ENCODE measurements at places on chromosomes 1 and 21.

- no peak for DNase-seq
Observed at GRCh38 chr1:157198619-157199420, 60.6 kb upstream of the ETV3 start.

DNA sequence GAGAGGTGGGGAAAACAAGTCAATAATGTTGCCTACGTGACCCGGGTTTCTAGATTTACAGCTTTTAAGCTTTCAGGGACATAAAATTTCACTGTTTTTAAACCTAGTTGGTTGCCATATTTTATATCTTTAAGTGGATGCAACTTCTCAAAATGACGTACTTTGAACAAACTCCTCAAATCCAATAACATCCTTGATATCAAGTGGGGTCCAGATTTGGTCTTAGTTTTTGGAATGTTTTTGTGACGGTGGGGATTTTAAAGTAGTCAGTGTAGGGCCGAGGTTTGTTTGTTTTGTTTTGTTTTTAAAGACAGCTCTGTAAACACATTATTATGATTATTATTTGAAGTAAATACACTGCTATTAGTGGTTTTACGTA lies 453 bp downstream of the CDKN2C start:
- no peak for DNase-seq

- DNase-seq, result no peak
Observed at GRCh38 chr1:93960641-93961147, 51.5 kb upstream of the GCLM start.

- DNase-seq, result no peak
Observed at GRCh38 chr1:75423616-75424015, 187.3 kb downstream of the SLC44A5 start.

DNA sequence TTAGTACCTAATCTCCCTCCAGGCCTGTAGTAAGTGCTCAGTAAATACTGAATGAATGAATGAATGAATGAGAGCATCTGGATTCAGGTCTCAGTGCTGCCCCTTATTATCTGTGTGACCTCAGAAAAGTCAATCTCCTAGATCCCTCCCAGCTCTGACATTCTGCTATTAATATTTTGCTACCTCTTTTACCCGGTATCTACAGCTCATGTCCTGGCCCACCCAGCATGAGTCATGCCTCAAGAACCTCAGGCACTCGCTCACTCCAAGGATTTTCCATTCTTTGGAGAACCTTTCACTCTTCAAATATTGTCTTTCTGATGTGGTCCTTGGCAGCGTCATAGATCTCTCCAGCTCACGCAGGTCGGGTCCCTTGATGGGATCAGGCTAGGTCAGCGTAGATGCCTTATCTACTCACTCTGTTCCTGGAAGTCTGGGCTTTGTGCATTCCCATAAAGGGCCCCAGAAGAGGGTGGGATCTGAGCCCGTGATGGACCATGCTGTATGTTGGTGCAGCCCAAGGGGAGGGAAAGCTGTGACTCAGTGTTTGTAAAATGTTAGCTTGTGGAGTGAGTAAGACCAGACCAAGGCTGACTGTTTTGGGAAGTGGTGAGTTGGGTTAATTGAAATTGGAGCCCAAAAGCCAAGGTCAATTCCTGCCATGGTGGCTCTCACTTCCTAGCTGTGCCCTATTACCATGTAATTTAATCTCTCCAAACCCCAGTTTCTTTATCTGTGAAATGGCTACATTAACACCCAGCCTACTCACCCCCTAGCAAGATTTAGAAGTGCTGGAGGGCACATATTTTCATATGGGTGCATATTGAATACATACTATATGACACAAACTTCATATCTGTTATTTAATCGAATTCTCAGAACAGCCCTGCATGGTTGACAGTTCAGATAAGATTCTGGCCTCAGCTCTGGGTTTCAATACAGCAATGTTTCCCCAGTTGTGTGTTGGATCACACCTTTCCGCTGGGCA lies 214.1 kb upstream of the USP24 start:
- DNase-seq, result peak; percentile 92

- no peak for DNase-seq
Observed at GRCh38 chr1:196497817-196498216, 110.4 kb downstream of the KCNT2 start.

DNA sequence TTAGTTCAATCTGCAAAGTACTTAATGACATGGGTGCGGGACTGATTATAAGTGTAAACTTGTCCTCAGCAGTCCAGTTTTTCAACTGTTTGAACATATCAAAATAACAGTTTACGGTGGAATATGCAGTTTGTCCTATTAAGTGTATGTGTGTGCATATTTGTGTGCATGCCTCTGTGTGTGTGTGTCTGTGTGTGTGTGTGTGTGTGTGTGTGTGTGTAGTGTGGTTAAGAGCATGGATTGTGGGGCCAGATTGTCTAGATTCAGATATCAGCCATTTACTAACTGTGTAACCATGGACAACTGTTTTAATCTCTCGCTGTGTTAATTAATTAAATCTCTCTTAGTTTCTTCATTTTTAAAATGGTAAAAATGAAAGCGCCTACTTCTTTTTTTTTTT lies 39.0 kb downstream of the NEXN start:
- DNase-seq, result no peak

- no peak for DNase-seq
Observed at GRCh38 chr1:70745199-70745598, 302.4 kb downstream of the PTGER3 start.

DNA sequence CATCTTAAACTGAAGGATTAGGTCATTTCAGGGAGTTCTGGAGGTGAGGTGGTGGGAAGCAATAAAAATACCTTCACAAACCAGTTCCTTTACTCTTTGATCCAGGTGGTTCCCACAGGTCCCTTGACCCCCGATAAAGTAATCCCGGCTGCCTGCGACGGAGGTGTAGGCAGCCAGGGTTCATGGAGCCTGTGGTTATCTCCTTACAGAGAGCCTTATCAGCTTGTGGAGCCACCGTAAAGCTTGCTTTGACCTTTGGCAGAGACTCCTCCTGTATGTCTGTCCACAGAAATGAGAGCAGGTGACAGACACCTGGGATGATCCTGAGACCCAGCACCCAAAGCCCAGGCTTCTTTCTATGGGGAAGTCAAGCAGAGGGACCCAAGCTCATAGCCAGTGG lies 243.4 kb downstream of the KIF26B start:
- no peak for DNase-seq

DNA sequence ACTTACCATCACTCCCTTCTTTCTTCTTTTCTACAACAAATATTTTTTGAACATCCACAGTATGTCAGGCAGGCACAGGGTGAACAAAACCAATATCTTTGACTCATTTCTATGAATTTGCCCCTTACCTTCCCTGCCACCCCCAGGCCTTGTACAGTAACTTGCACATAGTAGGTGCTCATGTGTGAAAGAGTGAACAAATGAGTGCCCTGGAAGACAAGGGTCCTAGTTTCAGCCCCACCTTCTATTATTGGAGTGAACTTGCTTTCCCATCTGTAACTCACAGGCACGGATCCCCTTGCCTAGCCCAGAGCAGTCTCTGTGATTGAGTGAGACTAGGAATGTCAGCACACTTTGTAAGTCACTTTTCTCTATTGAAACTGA lies 12.8 kb downstream of the ZDHHC18 start:
- no peak for DNase-seq

DNA sequence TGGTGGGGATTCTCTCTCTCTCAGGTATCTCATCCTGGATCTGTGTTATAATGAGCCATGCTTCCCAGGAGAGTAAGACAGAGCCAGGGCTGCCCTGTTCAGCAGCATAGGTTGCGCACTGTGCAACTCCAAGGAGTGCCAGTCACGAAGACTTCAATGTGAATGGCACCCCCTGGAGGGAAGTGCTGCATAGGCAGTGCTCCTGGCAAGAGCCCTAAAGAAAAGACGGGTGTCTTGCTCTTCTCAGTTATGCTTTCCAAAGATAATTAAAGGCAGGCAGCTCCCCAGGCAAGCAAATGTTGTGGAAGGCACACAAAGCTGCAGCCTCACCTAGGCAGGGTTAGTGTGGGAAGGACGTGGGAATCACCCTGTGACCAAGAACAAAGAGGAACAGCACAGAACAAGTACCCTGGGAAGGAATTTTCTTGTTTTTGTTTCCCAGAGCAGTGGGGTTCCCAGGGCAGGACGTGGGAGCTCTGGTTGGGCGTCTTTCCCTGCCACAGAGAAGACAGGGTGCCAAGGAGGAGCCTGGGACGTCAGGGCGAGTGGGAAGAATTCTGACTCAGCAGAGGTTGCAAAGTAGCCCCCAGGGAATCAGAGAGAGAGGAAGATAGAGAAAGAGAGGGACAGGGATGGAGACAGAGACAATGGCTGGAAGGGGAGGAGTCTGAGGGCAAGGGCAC lies 120.9 kb downstream of the KCNN3 start:
- DNase-seq, result no peak

DNA sequence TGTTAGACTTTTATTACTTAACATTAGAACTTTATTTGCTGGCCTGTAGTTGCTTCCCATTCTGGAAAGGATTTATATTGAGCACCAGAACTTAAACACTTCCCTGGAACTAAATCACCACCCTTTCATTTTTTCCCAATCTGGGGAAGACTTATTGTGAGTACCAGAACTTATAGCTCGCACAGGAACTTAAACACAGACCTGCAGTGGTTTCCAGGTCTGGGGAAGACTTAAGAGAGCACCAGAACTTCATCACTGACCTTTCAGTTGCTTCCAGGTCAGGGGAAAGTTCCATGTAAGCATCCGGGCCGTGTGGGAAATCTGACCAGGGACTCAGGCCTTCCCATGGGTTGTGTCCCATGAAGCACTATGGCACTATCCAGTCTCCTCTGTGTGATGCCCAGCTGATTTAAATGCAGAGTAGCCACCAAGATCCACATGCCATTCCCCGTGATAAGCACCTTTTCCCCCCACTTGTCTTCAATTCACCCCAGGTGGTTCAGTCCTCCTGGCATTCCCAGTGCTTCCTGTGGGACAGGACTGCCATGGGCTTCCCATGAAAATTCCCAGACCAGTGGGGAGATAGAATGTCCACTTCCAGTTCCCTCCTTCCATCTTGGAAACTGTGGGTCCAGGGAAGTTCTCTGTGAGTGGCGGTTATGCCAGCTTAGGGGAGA lies 48.9 kb downstream of the C4BPA start:
- no peak for DNase-seq

GRCh38 chr1:6998267-6998666 lies 213.0 kb downstream of the CAMTA1 start:
- DNase-seq, result no peak

All from coronary artery (tissue), 2 donors.